ENCODE measurements at places on chromosomes 4 and X. TPM values are rescaled to one million over a fixed set of nuclear protein-coding genes. Genes with fewer than 3 reads are reported as not detected.

CENPVL1 gene
- total RNA-seq, result not detected

GATA1 gene
- not detected for total RNA-seq

TMEM150C gene
- total RNA-seq, result 24.9 TPM

RAI2 gene
- 19.1 TPM for total RNA-seq

DDX53 gene
- total RNA-seq, result not detected

TRPC3 gene
- not detected for total RNA-seq

PNMA6A gene
- total RNA-seq, result 5.1 TPM

F9 gene
- not detected for total RNA-seq

DNA sequence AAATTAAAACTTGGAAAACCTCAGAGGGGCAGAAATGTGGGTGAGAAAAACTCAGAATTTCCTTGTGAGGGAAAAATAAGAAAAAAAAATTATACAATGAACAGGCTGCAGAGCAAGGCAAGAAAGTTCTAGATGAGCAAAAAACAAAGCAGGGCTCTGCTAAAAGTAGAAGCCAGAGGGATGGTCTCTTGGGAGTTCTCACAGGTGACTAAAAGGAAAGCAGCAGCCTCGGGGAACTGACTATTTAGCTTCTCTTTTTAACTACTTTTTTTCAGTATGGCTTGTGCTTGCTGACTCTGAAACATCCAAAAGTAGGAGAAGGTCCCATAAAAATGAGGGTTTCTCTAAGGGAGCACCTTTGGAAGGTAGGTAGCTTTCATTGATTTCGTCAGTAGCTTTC lies 36.4 kb downstream of the PCDH19 start:
- DNase-seq, result no peak

- DNase-seq, result no peak
Observed at GRCh38 chr4:156875704-156876103, 95.9 kb downstream of the PDGFC start.

- no peak for DNase-seq
Observed at GRCh38 chr4:82661181-82661992, 99.6 kb upstream of the TMEM150C start.

DNA sequence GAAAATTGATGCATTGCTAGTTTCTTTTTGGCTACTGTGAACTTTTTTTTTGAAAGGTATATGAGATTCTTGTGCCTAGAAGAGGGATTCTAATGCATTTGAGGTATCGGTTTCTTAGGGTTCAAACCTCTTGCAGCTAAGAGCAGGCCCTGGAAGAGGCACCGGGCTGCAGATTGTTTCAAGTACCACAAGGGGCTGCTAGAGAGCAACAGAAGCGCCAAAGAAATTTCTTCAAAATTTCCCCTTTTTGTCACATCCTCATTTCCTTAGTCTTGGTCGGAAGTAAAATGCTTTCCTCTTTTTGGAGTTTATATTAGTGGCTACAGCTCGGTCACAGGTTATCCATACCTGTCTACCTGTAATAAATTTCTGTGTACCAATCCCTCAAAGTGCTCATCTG lies 89.8 kb downstream of the PDGFRA start:
- DNase-seq, result no peak

DNA sequence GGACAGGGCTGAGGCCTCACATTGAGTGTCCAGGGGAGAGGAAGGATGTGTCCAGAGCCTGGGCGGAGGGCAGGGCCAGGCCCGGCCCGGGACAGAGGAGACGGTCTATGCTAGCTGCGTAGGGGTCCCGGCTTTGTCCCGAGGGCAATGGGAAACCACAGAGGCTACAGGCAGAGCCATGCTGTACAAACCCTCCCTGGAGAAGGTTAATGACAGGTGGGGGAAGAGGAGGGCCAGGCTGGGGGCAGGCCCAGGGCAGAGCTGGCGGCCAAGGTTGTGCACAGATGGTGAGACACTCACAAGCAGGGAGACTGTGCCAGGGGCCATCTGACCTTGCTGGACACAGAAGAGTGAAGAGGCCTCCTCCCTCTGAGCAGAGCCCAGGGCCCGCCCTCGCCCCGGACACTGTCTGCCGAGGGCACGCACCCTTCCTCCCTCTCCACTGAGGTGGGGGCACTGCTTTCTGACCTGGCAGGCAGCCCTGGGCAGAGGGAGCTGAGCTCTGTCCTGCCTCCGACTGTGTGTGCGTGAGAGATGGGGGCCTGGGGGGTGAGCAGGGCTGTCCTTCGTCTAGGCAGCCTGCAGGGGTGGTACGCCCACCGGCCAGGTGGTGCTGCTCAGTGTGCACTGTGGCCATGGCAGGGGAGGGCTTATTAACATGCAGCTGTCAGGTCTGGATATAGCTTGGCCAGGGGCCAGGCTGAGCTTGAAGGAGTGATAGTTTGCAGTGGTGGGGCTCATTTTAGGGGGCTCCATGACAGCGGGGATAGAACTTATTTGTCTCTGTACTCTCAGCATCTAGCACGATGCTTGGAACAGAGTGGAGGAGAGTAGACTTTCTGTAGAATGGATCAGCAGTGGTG lies 75.7 kb upstream of the LRPAP1 start:
- DNase-seq, result no peak

GRCh38 chrX:140711894-140712293 lies 2.3 kb downstream of the LINC00632 start:
- no peak for DNase-seq

DNA sequence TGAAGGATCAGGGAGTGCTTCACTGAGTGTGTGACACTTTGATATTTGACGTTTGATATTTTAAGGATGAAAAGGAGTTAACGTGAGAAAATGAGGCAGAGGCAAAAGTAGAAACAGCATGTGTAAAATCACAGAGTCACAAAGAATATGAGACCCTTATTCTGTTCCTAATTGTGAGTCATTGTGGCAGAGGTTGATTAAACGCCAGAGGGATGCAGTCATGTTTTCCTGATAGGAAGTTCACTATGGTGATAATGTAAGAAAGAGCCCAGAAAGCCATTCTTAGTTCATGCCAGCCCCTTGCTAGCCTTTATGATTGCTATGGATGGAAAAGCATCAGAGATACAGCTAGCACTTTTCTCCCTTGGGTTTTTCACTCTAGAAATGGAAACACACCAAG lies 33.5 kb upstream of the IGSF1 start:
- DNase-seq, result no peak

Measured in prostate gland (tissue), 2 donors.